Peyer's patch (tissue), 4 donors: ENCODE measurements at places on chromosomes 2 and 18. TPM values are rescaled to one million over a fixed set of nuclear protein-coding genes. Genes with fewer than 3 reads are reported as not detected.

DNA sequence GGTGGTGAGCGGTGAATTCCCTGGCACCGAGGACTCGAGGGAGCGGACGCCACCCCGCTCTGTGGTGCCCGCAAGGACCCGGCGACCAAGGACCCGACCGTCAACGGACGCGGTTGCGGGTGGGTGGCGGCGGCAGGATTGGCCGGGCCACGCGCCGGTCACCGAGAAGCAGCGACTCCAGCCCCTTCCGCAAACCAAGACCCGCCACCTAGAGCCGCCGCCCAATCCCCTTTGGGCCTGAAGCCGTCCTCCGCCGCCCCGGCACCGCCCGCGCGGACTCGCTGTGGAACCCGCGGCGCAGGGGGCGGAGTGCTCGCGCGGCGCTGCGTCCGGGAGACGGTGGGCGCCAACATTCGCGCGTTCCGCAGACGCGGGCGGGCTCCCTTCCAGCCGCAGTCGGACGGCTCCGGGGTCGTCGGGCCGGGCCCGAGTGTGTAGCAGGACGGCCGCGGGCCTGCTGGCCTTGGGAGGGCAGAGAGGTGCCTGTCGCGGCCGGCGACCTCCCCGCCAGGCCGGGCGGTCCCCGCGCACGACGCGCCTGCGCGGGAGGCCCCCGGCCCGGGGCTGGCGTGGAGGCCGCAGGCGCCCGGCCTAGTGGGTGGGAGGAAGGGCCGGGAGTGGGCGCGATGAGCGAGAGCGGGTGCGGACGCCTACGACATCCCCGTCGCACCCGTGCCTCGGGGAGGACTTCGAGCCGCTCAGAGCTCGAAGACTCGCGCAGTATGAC, at the start of the genes FAM228B and PFN4:
FAM228B (plus strand) TSS at position 275 of the 727 bp plus-strand sequence. CDS start 893 bp downstream, outside the sequence.
PFN4 (minus strand) TSS at position 140 of the 727 bp plus-strand sequence. CDS start 799 bp downstream, outside the sequence.
- no peaks in the 10 kb centered on the region for H3K36me3 ChIP-seq
- H3K27me3 ChIP-seq: no peaks in the 10 kb centered on the region
- H3K4me1 ChIP-seq: no peaks in the 10 kb centered on the region
- peak within 1 kb of the TSS; percentile 65 for H3K4me3 ChIP-seq
- peak within 1 kb of the TSS; percentile 88 for H3K27ac ChIP-seq

- H3K36me3 ChIP-seq: no peaks in the 10 kb centered on the region
- no peak overlapping the region for H3K4me3 ChIP-seq
- no peak for DNase-seq
Measured at GRCh38 chr2:240839152-240840143, 19.4 kb upstream of the KIF1A start.

DNA sequence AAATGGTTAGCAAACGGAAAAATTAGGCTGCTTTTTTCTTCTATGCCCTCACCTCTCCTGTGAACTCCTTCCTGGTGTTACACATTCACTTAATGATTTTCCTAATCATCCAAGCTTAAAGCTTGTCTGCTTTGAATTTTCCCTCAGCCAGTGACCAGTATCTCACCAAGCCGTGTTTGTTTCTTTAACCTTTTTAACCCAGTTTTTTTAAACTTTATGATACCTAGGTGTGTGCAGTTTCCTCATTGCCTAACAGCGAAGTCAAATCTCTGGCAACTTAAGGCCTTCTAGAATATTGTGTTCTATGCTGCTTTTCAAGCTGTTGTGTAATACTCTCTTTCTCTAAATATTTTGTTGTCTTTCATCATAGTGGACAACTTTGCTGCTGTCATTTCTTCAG, 113.0 kb downstream of the PIK3C3 start:
- no peaks in the 10 kb centered on the region for H3K27me3 ChIP-seq
- no peak overlapping the region for H3K4me3 ChIP-seq
- H3K4me1 ChIP-seq: no peaks in the 10 kb centered on the region
- H3K27ac ChIP-seq: no peak overlapping the region
- DNase-seq: no peak
- H3K36me3 ChIP-seq: no peaks in the 10 kb centered on the region

GRCh38 chr2:30164131-30164925, 17.5 kb downstream of the YPEL5 start:
- H3K4me1 ChIP-seq: no peaks in the 10 kb centered on the region
- H3K27me3 ChIP-seq: no peaks in the 10 kb centered on the region
- H3K4me3 ChIP-seq: no peak overlapping the region
- H3K36me3 ChIP-seq: peaks cover 13% of the 10 kb centered on the region
- DNase-seq: no peak

STAT4 gene
- total RNA-seq: 5.0 TPM

PIAS2 gene
- total RNA-seq: 42.1 TPM

DNA sequence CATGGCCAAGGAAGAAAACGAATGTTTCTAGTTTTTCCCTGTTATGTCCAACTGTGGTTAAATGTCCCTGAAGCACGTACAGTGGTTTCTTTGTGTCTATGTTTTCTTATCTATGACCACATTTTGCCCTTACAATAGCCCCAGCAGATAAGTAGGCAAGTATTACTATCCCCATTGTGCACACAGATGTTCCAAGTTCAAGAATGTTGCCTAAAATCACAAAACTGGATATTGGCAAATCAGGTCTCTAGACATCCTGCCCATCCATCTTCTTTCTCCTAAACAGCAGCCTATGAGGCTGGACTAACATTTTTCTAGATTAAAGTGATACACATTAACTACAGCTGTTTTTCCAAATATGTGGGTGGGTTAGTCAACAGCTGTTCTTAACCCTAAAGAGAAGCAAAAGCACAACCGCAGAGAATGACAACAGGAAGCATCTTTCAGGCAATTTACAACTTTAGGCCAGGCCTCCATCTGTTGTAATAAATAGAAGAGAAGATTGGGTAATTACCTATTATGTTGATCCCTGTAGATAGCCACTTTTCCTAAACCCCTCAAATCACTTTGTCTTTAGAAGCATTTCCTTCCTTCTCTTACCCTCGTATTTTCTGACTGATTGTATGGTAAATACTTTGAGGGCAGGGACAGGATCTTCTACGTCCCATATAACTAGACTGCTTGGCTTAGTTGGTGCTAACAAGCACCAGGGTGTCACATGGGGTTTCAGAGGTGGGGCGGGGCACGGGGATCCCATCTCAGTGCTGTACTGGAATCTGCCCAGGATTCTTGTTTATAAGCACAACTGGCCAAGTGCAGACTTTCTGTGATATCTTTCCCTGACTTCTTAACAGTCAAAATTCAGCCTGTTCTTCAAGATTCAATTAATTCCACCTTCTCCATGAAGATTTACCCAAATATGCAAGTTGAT, 132.1 kb upstream of the SETBP1 start:
- H3K4me1 ChIP-seq: no peaks in the 10 kb centered on the region
- DNase-seq: no peak
- no peak overlapping the region for H3K4me3 ChIP-seq
- H3K27me3 ChIP-seq: no peaks in the 10 kb centered on the region

DNA sequence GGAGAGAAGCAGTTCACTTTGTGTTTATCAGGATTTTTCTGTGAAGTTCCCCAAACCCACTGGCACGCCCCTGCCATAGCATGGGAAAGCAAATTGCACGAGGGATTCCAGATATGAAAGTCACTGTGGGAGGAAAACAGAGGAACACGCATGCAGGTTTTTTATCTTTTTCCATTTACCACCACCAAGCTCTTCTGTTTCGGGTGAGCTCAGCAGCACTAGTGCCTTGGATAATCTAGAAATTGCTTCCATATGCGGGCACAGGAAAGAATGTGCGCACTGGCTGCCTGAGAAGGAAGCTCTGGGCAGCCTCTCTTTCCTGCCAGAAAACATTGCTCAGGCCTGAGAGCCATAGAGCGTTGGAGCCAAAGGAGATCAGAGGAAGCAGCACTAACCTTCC, 65.9 kb upstream of the WIPF1 start:
- no peak for DNase-seq
- no peak overlapping the region for H3K4me3 ChIP-seq
- H3K27ac ChIP-seq: peak overlapping the region; percentile 35
- H3K27me3 ChIP-seq: no peaks in the 10 kb centered on the region
- H3K36me3 ChIP-seq: no peaks in the 10 kb centered on the region

DNA sequence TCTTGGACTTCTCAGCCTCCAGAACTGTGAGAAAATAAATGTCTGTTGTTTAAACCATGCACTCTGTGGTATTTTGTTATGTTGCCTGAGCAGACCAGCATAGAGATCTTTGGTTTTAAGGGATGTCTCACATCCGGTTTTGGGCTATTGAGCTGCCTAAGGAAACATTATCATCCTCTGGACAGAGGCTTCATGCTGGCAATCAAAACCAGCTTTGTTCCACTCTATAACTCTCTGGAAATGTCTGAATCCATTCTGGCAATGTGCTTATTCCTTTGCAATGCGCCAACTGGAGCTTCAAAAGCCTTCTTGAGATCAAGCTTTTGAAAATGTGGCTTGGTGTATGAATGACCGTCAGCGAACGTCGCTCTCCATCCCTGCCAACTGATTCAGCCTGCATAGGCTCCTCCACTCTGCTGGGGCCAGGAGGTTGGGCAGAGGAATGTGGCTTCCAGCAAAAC, 183.6 kb upstream of the MGAT5 start:
- DNase-seq: no peak
- H3K4me1 ChIP-seq: no peaks in the 10 kb centered on the region
- H3K36me3 ChIP-seq: no peaks in the 10 kb centered on the region
- H3K27me3 ChIP-seq: no peaks in the 10 kb centered on the region

- DNase-seq: no peak
- H3K36me3 ChIP-seq: no peaks in the 10 kb centered on the region
- H3K4me3 ChIP-seq: peak overlapping the region; percentile 41
- no peaks in the 10 kb centered on the region for H3K27me3 ChIP-seq
Measured at GRCh38 chr18:13465124-13465446, 246.5 kb downstream of the LDLRAD4 start.

- H3K4me3 ChIP-seq: no peak overlapping the region
- H3K27me3 ChIP-seq: no peaks in the 10 kb centered on the region
- H3K36me3 ChIP-seq: no peaks in the 10 kb centered on the region
- DNase-seq: no peak
- no peak overlapping the region for H3K27ac ChIP-seq
Measured at GRCh38 chr18:61662726-61663125, 230.1 kb downstream of the RNF152 start.

DNA sequence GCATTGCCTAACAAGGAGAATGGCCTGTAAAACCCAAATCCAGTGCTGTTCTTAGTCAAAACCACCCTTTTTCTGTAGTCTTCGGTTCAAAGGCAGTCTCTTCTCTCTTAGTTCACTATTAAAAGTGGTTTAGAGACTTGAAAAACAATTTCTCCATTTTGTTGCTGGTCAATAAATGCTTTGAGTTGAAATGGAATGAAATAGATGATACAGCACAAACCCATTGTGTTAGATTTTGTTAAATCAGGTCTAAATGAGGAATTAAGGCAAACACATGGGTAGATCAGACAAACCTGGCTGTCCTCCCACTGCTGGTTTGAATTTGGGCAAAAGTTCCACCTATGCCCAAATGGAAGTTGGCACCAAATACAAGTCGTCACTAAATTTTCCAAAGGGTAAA, 150.1 kb upstream of the SERTAD2 start:
- no peak overlapping the region for H3K27ac ChIP-seq
- no peak for DNase-seq
- no peaks in the 10 kb centered on the region for H3K4me1 ChIP-seq
- H3K4me3 ChIP-seq: no peak overlapping the region
- no peaks in the 10 kb centered on the region for H3K36me3 ChIP-seq

DNA sequence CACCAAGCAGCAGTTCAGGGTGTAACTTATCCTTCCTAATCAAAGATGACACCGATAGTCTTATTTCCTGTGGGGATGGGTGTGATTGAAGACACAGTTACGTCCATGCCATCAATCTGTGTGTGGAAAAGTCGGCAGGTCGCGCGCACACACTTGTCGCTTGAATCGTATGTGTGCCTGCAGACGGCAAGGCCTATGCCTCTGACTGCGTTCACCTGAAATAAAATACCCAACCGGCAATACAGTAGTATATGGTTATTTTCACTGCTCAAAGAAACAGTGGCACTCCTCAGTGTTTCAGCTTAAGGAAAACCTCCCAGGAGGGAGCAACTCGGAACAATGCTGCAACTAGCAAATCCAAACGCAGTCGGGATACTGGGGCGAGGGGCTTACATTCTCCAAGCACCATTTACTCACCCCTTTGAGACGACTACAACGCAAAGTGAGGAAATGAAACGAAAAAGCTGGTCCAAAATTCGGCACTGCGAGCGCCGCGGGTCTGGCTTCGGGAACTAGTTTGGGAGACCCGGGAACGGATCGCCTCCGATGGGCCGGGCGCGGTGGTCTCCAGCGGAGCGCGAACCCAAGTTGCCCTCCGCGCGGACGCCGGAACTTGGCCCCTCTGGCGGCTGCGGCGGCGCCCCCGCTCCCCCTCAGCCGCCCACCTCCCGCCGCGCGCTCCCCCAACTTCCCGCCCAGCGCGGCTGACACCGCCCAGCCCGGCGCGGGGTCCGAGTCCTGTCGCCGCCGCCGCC, 675 bp downstream of the PRKD3 start:
- H3K4me1 ChIP-seq: peaks cover 3% of the 10 kb centered on the region
- H3K36me3 ChIP-seq: no peaks in the 10 kb centered on the region
- DNase-seq: peak; percentile 62

GRCh38 chr18:27614951-27615844, 430.1 kb upstream of the CHST9 start:
- no peaks in the 10 kb centered on the region for H3K27me3 ChIP-seq
- H3K36me3 ChIP-seq: no peaks in the 10 kb centered on the region
- no peak overlapping the region for H3K4me3 ChIP-seq
- DNase-seq: no peak
- H3K27ac ChIP-seq: no peak overlapping the region

PDK1 gene
- 12.4 TPM for total RNA-seq

GRCh38 chr2:71882949-71883472, 264.7 kb downstream of the CYP26B1 start:
- no peaks in the 10 kb centered on the region for H3K27me3 ChIP-seq
- peak; percentile 76 for DNase-seq
- H3K4me1 ChIP-seq: no peaks in the 10 kb centered on the region
- no peak overlapping the region for H3K27ac ChIP-seq
- H3K36me3 ChIP-seq: no peaks in the 10 kb centered on the region
- no peak overlapping the region for H3K4me3 ChIP-seq

SLC30A3 gene
- total RNA-seq: 0.35 TPM

DNA sequence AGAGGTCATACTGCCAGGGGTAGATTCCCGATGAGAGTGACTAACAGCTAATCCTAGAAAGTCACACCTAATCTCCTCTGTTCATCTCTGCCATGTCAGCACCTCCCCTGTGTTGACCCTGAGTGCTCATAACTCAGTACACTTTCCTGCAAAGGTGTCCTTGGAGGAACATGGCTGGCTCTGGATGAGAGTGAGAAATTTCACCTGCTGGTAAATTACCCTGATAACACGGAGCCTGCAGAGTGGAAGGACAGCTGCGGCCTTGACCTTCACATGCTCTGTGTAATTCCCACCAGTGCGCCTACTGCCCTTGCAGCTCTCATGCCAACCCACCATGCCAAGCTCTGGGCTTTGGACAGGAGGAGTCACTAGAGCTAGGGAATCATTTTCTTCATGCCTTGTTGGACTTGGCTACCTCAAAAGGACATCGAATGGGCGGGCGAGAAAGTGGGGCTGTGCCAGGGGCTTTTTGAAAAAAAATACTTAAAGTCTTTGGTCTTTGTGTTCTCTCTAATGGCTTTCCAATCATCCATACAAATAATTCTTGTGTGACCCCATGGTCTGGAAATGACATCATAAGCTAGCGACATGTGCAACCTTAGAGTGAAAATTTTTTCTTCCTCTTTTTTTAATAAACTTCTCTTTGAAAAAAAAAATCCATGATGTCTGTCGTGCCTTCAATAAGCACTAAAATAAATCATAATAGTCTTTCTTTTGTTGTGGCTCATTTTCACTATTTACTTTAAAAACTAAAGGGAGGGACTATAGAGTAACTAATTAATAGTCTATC, 319.9 kb downstream of the MYCN start:
- no peak overlapping the region for H3K4me3 ChIP-seq
- no peaks in the 10 kb centered on the region for H3K36me3 ChIP-seq
- no peaks in the 10 kb centered on the region for H3K27me3 ChIP-seq
- no peaks in the 10 kb centered on the region for H3K4me1 ChIP-seq
- DNase-seq: no peak
